Mucosa of descending colon (tissue), 3 donors: ENCODE measurements at places on chromosomes 5 and 9.

GRCh38 chr5:143717400-143717799 is 94.6 kb upstream of the HMHB1 start:
- DNase-seq: no peak

GRCh38 chr5:128259607-128260021 is 176.0 kb downstream of the SLC12A2 start:
- DNase-seq: no peak

GRCh38 chr9:928363-929042 is 48.0 kb upstream of the DMRT3 start:
- DNase-seq: peak; percentile 25

- DNase-seq: no peak
Observed at GRCh38 chr5:156008844-156009243, 318.1 kb upstream of the SGCD start.

GRCh38 chr5:143536364-143536763 is 132.9 kb upstream of the NR3C1 start:
- no peak for DNase-seq

DNA sequence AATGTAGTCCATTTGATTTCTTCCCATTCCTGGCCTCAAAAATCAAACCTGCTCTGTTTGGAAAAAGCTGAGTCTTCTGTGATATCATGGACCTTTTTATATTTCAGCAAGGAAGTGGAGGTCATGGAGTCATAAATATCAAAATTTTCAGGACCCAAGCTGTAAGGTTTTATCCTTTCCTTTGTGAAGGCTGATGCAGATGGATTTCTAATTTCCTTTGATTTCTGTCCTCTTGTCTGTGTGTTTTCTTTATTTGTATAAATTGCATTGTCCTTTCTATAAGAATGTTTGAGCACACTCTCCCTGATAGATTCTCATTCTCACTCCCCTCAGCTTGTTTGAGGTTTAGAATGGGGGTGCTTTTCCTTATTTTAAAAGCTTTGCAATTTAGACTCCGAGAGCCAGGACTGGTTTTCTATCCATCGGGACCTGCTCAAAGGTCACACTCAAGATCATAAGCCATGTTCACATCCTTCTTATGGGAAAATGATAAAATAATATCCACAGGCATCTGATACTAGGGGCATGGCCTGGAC is 127.4 kb upstream of the TMEM161B start:
- DNase-seq: no peak

- DNase-seq: no peak
Observed at GRCh38 chr5:170105642-170106611, at the start of gene FOXI1. Gene FOXI1 (plus strand): TSS chr5:170105897. CDS start chr5:170105958, 61 bp downstream.

- DNase-seq: no peak
Observed at GRCh38 chr5:159053216-159053615, 46.5 kb downstream of the EBF1 start.
